ENCODE measurements at places on chromosomes 11 and 22.
A peak's percentile ranks its signal among the peaks of the same experiment; 100 is the strongest.

- no peak for DNase-seq
Observed at GRCh38 chr11:127017482-127017881, 16.9 kb upstream of the KIRREL3 start.

- no peak for DNase-seq
Observed at GRCh38 chr11:116888884-116889549, 51.6 kb upstream of the APOA1 start.

- DNase-seq, result peak; percentile 65
Observed at GRCh38 chr22:19889951-19890350, 35.3 kb upstream of the GNB1L start.

DNA sequence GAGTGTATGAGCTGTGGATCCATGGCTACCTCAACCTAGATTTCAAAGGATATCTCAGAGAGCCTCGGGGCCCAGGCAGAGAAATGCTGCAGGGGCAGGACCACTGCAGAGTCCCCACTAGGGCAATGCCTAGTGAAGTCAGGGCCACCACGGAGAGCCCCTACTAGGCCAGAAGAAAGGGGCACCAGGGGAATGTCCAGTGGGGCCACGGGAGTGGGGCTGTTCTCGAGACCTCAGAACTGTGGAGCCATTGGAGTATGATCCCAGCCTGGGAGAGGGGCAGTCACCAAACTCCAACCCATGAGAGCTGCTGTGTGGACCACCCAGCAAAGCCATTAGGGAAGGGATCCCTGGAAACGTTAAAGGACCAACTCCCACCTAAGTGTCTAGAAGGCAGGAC, 24.5 kb downstream of the RTL6 start:
- DNase-seq, result no peak

DNA sequence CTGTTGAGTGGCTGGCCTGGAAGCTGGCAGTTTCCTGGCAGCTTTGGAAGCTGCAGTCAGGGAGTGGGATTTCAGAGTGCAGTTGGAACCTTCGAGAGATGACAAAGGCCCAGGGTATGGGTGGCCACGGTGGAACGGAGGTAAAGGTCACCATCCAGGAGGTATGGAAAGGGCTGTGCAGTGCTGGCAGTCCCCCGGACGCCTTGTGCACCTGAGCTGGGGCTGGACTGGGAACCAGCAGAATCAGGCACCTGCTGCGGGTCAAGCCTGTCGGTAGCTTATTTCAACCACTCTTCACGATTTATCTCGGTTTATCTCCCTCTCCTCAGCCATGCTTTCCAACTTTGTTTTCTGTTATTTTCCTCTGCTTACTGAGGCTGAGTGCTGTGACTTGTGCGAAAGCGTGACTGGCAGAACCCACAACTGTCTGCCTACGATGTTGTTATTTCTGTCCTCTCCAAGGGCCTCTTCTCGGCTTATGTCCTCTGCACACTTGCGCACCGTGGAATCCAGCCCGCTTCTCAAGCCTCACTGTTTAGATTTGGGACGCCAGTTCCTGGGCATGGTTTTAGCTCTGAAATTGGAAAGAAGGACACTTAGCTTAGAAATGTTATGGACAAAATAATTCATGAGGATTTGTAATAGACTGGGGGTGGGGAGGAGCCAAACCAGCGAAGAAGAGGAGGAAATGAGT, 24.0 kb upstream of the ATXN10 start:
- DNase-seq, result no peak

DNA sequence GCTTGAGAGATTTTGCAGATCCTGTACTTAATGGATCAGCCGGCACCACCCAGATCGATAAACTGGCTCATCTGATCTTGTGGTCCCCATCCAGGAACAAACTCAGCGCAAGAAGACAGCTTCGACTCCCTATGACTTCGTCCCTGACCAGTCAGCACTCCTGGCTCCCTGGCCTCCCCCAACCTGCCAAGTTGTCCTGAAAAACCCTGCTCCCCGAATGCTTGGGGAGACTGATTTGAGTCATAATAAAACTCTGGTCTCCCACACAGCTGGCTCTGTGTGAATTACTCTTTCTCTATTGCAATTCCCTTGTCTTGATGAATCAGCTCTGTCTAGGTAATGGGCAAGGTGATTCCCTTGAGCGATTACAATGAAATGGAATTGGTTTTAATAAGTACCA, 29.5 kb downstream of the OR2AG2 start:
- DNase-seq, result peak; percentile 58

GRCh38 chr11:96199563-96200025, 143.4 kb downstream of the MAML2 start:
- DNase-seq, result no peak

DNA sequence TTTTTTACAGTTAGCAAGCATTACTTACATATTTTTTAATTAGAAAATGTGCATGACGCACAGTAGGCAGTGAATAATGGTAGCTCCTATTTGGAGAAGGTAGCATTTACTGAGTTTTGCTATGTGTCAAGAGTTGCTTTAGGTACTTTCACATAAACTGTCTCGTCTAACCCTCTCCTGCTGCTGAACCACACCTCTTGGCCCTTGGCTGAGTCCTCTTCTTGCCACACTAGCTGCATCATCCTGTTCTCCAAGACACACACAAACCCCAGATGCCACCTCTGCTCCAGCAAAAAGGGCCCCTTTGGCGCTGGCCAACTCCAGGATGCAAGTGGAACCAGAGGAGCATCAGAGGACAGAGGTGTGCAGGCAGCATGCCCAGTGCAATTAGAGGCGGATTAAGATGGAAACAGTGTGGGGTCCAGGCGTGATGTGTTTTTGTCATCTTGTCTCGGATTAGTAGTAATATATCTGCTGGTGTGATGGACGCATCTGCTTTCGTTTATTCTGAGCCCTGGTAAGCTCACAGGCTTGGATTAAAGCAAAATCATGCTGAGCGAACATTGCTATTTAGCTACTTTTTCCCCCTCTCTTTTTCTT, 367.0 kb upstream of the CADM1 start:
- DNase-seq, result no peak

- no peak for DNase-seq
Observed at GRCh38 chr11:122071709-122072202, 44.3 kb downstream of the BLID start.

GRCh38 chr11:69466039-69466438, 15.4 kb upstream of the LINC01488 start:
- no peak for DNase-seq

GRCh38 chr11:16440136-16440535, 83.8 kb upstream of the SOX6 start:
- no peak for DNase-seq

DNA sequence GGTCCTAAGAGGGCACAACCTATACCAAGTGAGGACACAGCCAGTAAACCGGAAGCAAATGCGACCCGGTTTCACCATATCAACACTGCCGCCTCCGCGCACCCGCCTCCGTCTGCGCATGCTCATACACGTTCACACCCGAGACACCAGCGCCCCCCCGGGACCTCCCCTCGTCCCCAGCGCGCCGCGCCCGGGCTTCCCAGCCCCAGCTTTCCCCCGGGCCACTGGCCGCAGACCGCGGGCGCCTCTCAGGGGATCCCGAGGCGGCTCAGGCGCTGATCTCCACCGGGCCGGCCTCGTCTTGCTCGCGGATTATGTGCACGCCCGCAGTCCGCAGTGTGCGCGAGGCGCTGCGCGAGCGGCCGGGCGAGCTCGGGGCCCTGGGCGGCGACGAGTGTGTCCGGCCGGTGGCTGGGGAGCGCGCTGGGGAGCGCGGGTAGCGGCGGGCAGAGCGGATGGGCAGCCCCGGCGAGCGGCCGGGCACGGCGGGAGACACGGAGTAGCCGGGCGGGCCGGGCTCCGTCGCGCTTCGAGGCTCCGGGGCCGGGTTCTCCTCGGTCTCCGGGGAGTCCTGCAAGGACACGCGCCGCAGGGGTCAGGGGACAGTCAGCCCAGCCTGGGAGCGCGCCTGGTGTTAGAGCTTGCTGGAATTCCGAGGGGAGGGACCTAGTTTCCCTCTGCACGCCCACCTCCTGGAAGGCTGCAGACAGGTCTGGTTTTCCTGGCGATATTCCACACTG, 2.0 kb downstream of the HEPN1 start:
- DNase-seq, result peak; percentile 86

GRCh38 chr11:5577101-5577500, 3.6 kb upstream of the OR52B6 start:
- no peak for DNase-seq

DNA sequence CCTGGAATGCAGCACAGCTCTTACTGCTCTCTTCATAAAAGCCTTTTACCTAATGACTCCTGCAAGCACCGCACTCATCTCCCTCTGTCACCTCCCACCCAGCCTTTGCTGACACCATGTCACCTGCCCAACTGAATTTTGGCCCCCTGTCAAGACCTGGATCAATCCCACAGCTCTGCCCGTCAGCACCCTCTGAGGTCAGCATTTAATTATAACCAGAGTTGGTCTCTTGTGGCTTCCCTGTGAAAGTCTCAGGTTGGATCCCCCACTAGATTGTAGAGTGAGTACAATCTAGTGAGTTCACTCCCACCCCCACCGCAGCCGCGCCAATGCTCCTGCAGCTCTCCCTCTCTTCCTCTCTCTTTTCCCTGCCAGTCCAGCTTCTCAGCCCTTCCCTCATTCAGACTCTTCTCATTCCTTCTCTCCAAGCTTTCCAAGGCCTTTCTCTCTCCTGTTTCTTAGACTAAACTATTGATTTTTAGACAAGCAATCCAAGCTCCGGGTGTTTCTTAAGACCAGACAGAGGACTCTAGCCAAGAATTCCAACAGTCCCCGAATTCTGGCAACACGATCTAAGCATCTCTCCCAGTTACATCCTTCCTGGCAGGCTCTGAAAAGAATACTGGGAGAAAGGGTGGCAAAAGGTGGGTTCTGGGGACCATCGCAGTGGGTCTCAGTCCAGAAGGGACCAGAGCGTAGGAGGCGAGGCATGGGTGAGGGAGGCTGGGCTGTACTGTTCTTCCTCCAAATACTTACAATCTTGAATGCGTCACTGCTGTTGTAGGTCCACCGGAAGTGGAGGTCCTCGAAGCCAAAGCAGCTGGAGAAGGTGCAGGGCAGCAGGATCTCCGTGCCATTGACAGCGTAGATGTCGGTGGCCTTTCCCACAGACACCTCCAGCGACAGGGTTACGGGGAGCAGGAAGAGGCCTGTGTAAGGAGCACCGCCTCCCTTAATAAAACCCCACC, 8.0 kb downstream of the SCN4B start:
- no peak for DNase-seq

Measured in activated T-cell treated with anti-CD3 and anti-CD28 coated beads, Interleukin-2, amount 50 U/mL, for 24 hours (primary cell).